Fibroblast of the aortic adventitia (primary cell): ENCODE measurements at places on chromosomes 4 and X. TPM values are rescaled to one million over a fixed set of nuclear protein-coding genes. Genes with fewer than 3 reads are reported as not detected.

SMIM10 gene
- total RNA-seq: 5.0 and 6.6 TPM in 2 replicates

HAND2 gene
- 31.3 TPM in 2 replicates for total RNA-seq

CLTRN gene
- 0.18 TPM in 1 of 2 replicates, not detected in the other for total RNA-seq

ZIC3 gene
- total RNA-seq: not detected in 2 replicates

DGAT2L6 gene
- total RNA-seq: not detected in 2 replicates

TXK gene
- 0.25 and 0.90 TPM in 2 replicates for total RNA-seq

NAP1L2 gene
- 0.18 and 0.49 TPM in 2 replicates for total RNA-seq

ATG4A gene
- 12.7 and 14.8 TPM in 2 replicates for total RNA-seq

MORC4 gene
- 38.4 and 42.4 TPM in 2 replicates for total RNA-seq

SETD7 gene
- total RNA-seq: 80.3 and 134 TPM in 2 replicates

RBMXL3 gene
- total RNA-seq: not detected in 2 replicates

SERTM2 gene
- total RNA-seq: not detected in 2 replicates

STS gene
- 4.0 and 13.3 TPM in 2 replicates for total RNA-seq

SH3D19 gene
- 60.2 and 95.9 TPM in 2 replicates for total RNA-seq

AFP gene
- 0.90 TPM in 1 of 2 replicates, not detected in the other for total RNA-seq

C4orf51 gene
- total RNA-seq: not detected in 2 replicates

CSAG3 gene
- not detected in 2 replicates for total RNA-seq

RAI2 gene
- total RNA-seq: 0.33 and 4.0 TPM in 2 replicates

PDCL2 gene
- total RNA-seq: not detected in 2 replicates

CSN1S1 gene
- total RNA-seq: not detected in 2 replicates

SYTL5 gene
- total RNA-seq: 0.08 and 0.36 TPM in 2 replicates

TEX13C gene
- total RNA-seq: not detected in 2 replicates

PRSS12 gene
- total RNA-seq: 4.7 and 27.1 TPM in 2 replicates

IL21 gene
- not detected in 2 replicates for total RNA-seq

INTS6L gene
- total RNA-seq: 3.3 and 5.3 TPM in 2 replicates

NAT8L gene
- total RNA-seq: 0.09 and 0.25 TPM in 2 replicates

TRIM61 gene
- total RNA-seq: 1.1 and 2.5 TPM in 2 replicates

CENPVL1 gene
- total RNA-seq: 0.41 TPM in 1 of 2 replicates, not detected in the other

LRCH2 gene
- 3.5 and 11.1 TPM in 2 replicates for total RNA-seq

KCNIP4 gene
- total RNA-seq: 0.82 and 1.7 TPM in 2 replicates

PABPC1L2A gene
- total RNA-seq: not detected in 2 replicates

SPANXC gene
- not detected in 2 replicates for total RNA-seq

WDFY3 gene
- total RNA-seq: 26.8 and 86.9 TPM in 2 replicates

PDZD4 gene
- total RNA-seq: 0.09 and 1.1 TPM in 2 replicates

RASL11B gene
- total RNA-seq: 0.63 TPM in 1 of 2 replicates, not detected in the other

ADAM29 gene
- not detected in 2 replicates for total RNA-seq
